Kidney capillary endothelial cell (primary cell): ENCODE measurements at places on chromosomes 4 and X.

GRCh38 chr4:136742333-136742732 is 790.0 kb downstream of the PCDH18 start:
- no peak for DNase-seq

GRCh38 chr4:10590896-10591295 is 93.7 kb downstream of the CLNK start:
- no peak for DNase-seq

- no peak for DNase-seq
Measured at GRCh38 chrX:9614016-9614415, 149.2 kb downstream of the TBL1X start.

DNA sequence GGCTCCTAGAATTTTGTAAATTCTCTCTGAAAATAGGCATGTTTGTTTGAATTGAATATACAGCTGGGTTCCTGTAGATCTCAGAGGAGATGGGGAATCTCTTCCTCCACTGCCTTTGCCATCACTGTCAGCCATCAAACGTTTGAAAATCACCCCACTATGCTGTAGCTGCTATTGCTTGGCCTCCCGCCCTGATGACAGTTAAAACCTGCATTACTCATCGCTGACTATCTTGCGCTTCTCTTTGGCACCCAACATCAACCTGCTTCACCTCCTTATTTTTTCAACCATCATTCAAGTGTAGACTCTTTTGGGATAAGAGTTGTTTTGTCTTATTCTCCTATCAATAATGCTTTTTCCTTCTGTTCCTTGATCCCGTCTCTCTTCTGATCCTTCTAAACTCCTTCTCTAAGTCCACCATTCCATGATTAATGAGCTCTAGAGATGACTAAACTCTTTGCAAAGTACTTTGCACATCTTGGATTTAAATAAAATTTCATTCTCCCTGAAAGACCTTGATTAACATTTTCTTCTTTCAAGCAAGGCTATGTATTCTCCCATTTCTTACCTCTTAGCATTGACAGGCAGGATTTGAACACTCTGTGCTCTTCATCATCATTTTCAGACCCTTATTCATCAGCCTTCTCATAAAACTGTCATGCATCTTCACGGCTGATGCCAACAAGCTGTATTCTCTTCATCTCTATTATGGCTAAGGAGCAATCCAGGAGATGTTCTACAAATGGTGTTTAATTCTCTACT is 133.0 kb downstream of the SNCA start:
- no peak for DNase-seq

DNA sequence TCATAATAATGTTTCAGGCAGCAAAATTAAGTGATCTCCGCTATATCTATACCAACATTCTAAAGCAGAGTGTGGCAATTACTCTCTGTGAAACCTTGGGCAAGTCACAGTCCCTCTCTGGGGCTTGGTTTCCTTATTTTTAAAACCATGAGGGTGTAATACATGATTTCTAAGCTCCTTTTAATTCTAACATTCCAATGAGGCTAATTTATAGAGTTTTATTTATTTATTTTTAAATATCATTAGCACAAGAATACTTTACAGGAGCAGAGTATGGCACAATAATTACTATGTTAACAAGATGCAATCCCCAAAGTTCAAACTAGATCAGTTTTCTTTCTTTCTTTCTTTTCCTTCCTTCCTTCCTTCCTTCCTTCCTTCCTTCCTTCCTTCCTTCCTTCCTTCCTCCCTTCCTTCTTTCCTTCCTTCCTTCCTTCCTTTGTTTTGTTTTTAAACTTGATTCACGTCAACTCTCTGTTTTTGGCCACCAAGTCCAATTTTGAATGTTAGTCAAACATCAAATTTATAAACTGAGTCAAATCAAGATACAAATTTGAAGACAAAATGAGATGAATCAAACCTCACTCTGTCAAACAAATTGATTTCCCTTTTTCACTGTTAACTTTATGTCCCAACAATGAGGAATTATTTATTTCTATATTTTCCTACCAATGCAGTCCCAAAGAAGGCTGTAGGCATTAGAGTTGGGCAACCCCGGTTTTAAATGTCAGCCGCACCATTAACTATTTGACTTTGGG is 50.2 kb upstream of the GPR174 start:
- no peak for DNase-seq

- no peak for DNase-seq
Measured at GRCh38 chr4:124386648-124387047, 325.9 kb downstream of the ANKRD50 start.

GRCh38 chr4:90992213-90992612 is 865.0 kb downstream of the CCSER1 start:
- no peak for DNase-seq
